Urothelium cell line (cell line): ENCODE measurements at places on chromosomes 4 and X.

DNA sequence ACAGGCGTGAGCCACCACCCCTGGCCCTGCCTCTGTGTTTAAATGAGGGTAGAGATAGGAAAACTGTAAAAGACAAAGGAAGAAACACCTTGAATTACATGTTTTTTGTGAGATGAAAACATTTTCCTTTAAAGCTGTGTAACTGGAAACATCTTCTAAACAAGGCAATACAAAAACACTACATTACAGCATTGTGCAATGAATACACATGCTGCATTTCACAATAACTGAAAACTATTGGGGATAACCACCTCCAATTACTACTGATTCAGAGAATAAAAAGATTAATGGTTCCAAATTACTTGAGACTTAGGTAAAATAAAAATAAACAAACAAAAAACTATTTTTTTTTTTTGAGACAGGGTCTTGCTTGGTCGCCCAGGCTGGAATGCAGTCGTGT lies 7.6 kb upstream of the OGT start:
- no peak for DNase-seq

DNA sequence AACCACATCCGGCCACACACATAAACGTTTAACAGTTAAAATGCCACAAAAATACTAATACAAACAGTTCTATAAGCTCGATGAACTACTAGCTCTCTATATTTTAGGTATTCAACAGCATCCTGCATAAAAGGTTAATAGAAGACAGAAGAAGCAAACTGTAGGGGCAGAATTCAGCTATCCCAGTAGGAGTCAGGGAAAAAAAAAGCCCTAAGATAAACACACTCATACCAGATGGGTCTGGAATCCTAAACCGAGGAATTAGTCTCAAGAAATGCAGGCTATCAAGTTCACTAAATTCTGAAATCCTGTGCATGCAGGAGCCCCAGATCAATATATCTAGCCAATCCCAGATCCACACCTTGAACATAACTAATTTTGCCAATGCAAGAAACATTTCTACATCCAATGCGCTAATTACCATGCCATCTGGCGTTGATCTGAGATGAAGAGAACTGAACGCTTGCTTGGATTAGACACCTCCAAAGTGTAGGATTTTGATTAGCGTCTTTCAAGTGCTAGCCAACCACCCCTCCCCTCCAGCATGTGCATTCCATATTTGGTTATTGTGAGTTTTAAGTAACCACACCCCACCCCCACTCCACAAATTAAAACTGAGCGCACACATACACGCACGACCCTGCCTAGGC lies 512.2 kb upstream of the INTU start:
- no peak for DNase-seq

- DNase-seq: peak; percentile 0
These were observed 285.8 kb upstream of the TRPC5 start for GRCh38 chrX:112368371-112368770.

DNA sequence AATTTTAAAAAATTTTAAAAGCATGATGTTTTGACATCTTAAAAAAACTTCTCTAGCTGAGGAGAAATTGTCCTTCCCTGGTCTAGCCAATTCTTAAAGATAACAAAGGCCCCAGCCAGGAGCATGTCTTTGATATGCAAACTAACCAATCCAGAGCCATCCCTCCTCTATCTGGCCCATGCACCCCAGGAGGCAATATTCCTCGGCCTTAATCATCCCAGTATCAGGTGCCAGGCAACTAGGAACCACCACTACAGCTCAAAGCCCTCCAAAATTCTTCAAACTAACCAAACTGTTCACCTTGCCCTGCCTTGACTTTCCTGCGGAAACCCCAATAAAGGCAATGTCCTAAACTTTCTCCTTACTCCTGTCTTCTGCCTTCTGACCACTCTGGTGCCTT lies 97.8 kb upstream of the USP9X start:
- no peak for DNase-seq

DNA sequence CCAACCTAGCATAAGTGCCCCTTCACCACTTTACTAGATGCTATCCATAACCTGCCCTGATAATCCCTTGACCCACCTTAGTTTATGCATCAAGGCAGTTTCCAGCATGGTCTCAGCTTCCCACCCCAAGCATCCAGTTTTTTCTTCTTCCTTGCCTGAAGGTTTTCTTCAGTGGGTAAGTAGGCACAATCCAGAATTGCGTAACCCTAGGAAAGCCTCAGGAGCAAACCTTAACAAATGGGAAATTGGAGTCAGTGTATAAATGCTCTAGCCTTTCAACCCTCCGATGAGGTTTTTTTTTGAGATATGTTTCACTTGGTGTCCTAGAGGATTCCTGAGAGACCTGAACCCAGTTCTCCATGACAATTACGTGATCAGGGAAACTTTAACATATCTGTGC lies 614.0 kb upstream of the BOD1L1 start:
- DNase-seq: no peak

DNA sequence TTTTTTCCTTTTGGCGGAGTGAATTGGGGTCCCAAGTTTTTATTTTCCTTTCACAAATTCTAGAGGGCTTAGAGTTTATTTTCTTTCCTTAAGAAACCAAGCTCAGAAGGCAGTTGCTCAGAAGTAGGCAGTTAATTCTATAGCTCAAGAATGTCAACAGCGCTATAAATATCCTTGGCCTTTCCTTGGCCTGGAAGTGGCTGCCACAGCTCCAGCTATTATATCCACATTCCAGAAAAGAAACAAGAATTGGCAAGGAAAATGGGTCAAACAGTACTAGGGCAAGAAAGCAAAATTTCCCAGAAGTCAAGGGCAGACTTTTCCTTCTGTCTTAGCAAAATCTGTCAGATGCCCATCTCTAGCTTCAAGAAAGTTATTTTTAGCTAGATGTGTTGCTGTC lies 31.0 kb downstream of the SLC10A6 start:
- DNase-seq: no peak

GRCh38 chr4:184102927-184103326 lies 114.7 kb downstream of the ENPP6 start:
- DNase-seq: no peak

DNA sequence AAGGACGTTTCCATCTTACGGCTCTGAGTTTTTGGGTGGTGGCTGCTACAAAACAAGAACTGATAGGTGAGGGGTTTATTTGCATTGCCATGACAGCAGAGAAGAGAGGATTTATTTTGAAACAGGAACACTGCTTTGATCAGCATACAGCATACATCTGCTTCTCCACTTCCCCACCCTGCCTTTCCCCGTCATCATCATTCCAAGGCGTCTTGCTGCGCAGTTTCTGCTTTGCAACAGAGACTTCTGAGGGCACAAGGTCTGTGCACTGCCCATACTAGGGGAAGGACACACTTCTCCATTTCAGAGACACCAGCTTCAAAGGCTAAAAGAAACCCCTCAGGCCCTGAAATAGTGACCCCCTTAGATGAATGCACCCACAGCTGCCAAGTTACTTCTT lies 19.1 kb downstream of the STARD8 start:
- DNase-seq: no peak

GRCh38 chr4:177099211-177099610 lies 210.5 kb upstream of the NEIL3 start:
- no peak for DNase-seq

DNA sequence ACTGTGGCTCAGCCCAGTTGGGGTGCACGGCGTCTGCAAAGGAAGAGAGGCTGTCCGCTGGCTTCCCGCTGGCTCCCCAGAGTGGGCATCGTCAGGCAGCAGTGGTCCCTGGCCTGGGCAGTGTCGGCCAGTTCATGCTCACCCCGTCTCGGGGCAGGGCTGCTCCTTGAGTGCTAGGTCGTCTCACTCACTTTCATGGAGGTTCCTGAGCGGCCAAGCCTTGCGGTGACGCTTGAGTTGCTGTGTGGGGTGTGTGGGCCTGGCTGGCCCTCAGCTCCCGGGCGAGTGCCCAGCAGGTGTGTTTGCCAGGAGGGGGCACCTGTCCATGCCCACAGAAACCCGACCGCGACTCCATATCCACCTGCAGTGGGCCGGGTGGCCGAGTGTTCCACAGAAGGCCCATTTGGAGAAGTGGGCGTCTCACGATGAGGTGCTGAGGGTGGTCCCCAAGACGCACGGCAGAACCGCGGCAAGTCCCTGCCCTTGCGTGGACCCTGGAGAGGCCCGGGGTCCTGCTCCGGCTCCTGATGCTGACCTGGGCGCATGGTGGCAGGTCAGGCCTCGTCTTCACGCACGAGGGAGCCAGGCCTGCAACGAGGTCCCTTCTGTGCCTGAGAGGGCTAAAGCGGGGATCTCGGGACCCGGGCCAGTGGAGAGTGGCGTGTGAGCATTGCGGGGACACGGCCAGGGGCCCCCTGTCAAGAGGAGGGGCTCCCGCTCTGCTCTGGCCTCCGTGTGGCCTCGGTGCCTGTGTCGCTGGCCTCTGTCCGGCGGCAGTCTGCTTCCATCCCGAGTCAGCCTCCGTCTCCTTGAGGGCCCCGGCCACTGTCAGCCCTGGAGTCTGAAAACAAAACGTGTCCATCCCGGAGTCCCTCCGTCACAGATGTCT lies 18.5 kb upstream of the UVSSA start:
- DNase-seq: no peak

GRCh38 chrX:3592184-3592583 lies 121.3 kb downstream of the PRKX start:
- no peak for DNase-seq
